Calu3 (cell line): ENCODE measurements at places on chromosomes 6 and 20. TPM values are rescaled to one million over a fixed set of nuclear protein-coding genes. Genes with fewer than 3 reads are reported as not detected.
A peak's percentile ranks its signal among the peaks of the same experiment; 100 is the strongest.

CAP2 gene
- 14.6 and 15.7 TPM in 2 replicates for total RNA-seq

HTR1E gene
- total RNA-seq = not detected in 2 replicates

WFDC10B gene
- total RNA-seq = not detected in 2 replicates

ANKRD6 gene
- total RNA-seq = 14.7 and 18.0 TPM in 2 replicates

DNA sequence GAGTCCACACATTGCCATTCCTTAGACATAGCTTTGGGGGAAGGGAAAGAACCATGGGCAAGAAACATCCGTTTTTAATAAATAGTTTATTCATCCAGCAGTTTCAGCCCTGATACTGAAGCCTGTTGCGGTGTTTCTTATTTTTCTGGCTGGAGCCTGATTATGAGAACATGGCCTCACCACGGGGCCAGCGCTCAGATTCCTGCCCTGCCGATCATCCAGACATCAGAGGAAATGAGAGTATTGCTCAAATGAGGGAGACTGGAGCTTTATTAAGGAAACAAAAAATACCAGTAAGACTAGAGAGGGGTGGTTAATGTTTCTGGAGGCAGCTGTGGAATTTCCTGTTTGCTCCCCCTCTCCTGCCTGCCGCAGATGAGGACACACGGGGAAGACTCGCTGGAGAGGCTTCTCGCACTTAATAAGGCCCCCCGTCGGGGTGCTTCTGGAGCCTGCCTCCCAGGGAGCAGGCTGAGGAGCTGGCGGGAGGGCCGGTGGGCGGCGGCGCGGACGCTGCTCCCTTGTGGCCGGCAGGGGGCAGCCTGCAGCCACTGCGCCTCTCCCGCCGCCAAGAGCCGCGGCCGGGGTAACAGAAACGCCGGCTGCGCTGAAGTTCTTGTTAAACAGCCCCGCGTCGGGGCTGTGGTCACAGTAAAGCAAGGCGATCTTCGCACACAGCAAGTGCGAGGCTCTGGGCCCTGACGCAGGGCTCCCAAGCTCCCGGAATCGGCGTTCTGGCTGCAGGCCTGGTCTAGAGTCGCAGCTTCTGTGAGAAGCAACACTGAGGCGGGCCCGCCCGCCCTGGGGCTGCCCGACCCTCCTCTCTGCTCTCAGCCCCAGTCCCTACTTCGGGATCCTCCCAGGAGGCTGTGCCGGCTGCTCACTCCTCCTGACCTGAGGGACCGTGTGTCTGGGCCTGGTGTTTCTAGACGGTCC is 17.5 kb downstream of the LEMD2 start:
- peaks cover 68% of the 10 kb centered on the region for H3K36me3 ChIP-seq
- DNase-seq = peak; percentile 69
- H3K27me3 ChIP-seq = peaks cover 24% of the 10 kb centered on the region
- peaks cover 6% of the 10 kb centered on the region for H3K4me1 ChIP-seq

- H3K4me1 ChIP-seq = peaks cover 18% of the 10 kb centered on the region
- H3K27ac ChIP-seq = no peak overlapping the region
- H3K27me3 ChIP-seq = no peaks in the 10 kb centered on the region
- DNase-seq = no peak
- H3K4me3 ChIP-seq = no peak overlapping the region
- no peaks in the 10 kb centered on the region for H3K36me3 ChIP-seq
These were observed 61.8 kb downstream of the ANKS1A start for GRCh38 chr6:34950849-34951248.

DNA sequence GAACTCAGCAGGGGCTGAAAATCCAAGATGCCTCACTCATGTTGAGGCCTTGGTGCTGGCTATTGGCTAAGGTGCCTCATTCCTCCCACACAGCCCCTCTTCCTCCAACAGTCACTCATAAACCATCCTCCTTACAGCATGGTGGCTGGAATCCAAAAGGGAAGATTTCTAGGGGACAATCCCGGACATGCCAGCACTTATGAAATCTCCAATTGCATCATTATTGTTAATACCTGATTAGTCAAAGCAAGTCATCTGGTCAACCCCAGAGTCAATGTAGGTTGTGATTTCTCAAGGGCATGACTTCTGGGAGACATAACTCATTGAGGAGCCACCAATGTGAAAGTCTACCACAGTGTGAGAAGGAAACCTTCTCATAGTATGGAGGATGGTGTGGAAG is 506.6 kb upstream of the NOX3 start:
- H3K36me3 ChIP-seq = peaks cover 5% of the 10 kb centered on the region
- H3K4me3 ChIP-seq = no peak overlapping the region
- peaks cover 11% of the 10 kb centered on the region for H3K4me1 ChIP-seq
- H3K27ac ChIP-seq = no peak overlapping the region

GRCh38 chr6:144285548-144285797 is 338 bp downstream of the UTRN start:
- peaks cover 37% of the 10 kb centered on the region for H3K36me3 ChIP-seq
- no peaks in the 10 kb centered on the region for H3K27me3 ChIP-seq
- no peak for DNase-seq
- H3K27ac ChIP-seq = peak overlapping the region; percentile 22

- H3K27me3 ChIP-seq = peaks cover 100% of the 10 kb centered on the region
- H3K4me1 ChIP-seq = no peaks in the 10 kb centered on the region
- DNase-seq = no peak
- H3K4me3 ChIP-seq = no peak overlapping the region
- H3K27ac ChIP-seq = no peak overlapping the region
These were observed 47.7 kb downstream of the ZNF831 start for GRCh38 chr20:59211208-59211765.

GRCh38 chr6:30763155-30763617 is 18.8 kb upstream of the IER3 start:
- H3K36me3 ChIP-seq = peaks cover 17% of the 10 kb centered on the region
- H3K27me3 ChIP-seq = no peaks in the 10 kb centered on the region
- H3K4me3 ChIP-seq = peak overlapping the region; percentile 27
- no peak for DNase-seq
- H3K27ac ChIP-seq = peak overlapping the region; percentile 88

GRCh38 chr6:113143206-113143605 is 713.9 kb upstream of the MARCKS start:
- H3K4me3 ChIP-seq = no peak overlapping the region
- no peaks in the 10 kb centered on the region for H3K27me3 ChIP-seq
- H3K36me3 ChIP-seq = no peaks in the 10 kb centered on the region
- H3K4me1 ChIP-seq = no peaks in the 10 kb centered on the region

GRCh38 chr6:155301867-155302266 is 12.4 kb downstream of the TFB1M start:
- H3K27me3 ChIP-seq = no peaks in the 10 kb centered on the region
- peaks cover 15% of the 10 kb centered on the region for H3K36me3 ChIP-seq
- no peak overlapping the region for H3K27ac ChIP-seq
- DNase-seq = no peak
- H3K4me1 ChIP-seq = no peaks in the 10 kb centered on the region
- no peak overlapping the region for H3K4me3 ChIP-seq

DNA sequence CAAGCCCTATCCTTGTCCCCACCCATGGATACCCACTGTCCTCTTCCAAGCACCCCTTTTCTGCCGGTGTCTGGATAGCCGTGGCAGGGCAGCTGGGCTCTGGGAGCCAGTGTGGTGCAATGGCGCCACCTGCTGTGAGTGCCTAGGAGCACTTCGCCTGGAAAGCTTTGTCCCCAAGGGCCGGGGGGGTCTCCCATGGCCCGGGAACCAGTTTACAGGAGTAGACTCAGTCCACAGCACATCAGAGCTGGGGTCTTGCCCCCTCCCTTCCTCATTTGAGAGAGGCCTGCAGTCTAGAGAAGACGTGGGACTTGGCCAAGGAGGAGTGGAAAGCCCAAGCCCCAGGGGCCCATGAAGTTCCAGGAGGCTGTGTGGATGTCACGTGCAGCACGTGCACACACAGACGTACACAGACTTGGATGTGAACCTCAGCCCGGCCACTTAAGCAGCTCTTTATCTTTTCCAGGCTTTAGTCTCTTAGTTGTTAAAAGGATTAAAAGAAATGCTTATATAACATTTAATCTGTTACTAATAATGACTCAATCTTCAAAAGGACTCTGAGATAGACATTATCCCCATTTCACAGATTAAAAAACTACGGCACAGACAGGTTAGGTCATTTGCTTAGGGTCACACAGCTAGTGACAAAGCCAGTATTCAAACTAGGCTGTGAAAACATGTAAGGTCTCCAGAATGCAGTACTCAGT is 40.9 kb upstream of the CDH22 start:
- H3K36me3 ChIP-seq = peaks cover 40% of the 10 kb centered on the region
- peaks cover 13% of the 10 kb centered on the region for H3K4me1 ChIP-seq
- no peak overlapping the region for H3K27ac ChIP-seq
- no peak overlapping the region for H3K4me3 ChIP-seq

DNA sequence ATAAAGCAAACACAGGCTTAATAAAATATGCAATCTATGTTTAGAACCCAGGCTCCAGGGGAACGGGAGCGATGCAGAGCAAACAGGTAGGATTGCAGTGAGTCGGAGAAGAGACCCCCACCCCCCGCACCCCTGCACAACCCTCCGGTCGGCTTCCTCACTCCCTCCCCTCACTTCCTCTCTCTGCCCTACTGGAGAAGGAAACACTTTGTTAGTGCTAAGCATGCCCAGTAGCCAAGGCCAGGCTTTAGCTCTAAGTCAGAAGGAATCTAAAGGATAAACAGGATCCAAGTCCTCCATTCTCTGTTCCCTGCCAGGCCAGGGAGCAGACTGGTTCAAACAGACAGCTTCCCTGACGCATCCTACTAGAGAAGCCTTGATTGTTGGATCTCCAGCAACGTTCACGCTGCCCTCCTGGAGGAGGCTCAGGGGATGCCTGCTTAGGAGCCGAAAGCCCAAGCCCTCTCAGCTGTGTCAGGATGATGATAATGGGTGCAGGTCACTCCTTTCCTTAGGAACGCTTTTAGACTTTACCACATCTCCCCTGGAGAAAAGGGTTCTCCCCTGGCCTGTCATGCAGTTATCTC is 14.7 kb downstream of the FOXQ1 start:
- no peak for DNase-seq
- no peak overlapping the region for H3K4me3 ChIP-seq
- H3K36me3 ChIP-seq = peaks cover 10% of the 10 kb centered on the region
- H3K27ac ChIP-seq = peak overlapping the region; percentile 94
- peaks cover 51% of the 10 kb centered on the region for H3K4me1 ChIP-seq
- H3K27me3 ChIP-seq = no peaks in the 10 kb centered on the region

DNA sequence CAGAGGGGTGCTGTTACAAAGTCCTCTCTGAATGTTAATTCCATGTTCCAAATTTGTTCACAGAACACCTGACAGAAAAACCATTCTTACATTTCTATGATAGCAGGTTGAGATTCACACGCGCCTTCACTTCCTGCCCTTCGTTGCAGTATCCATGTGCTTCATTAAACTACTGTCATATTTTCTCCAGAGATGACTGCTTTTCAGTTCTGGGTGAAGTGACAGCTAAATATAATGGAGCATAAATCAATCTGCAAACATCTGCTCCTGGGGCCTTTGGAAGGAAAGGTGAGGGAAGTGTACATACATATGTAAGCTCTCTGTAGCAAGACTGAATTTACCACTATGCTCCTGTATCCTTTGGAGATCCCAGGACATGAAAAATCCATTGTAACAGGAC is 750.2 kb downstream of the HDGFL1 start:
- DNase-seq = no peak
- H3K27ac ChIP-seq = no peak overlapping the region
- H3K4me1 ChIP-seq = no peaks in the 10 kb centered on the region
- no peaks in the 10 kb centered on the region for H3K27me3 ChIP-seq
- no peaks in the 10 kb centered on the region for H3K36me3 ChIP-seq
- H3K4me3 ChIP-seq = no peak overlapping the region

DNA sequence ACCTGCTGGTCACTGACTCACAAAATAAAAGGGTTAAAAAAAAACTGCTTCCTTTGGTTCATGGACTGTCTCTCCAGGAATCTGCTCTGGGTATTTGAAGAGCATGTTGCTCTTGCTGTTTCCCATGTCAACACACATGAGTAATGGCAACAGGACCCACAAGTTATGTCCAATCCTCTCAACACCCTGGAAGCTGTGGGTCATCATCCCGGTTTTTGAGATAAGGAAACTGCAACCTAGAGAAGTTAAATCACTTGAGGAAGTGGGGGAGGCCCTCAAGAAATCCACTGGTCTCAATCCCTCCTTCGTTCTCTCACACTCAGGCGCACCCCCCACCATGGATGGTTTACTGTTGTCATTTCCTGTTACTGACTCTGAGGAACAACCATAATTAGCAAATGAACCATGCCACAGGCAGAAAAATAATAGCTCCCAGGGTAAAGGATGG is 12.4 kb downstream of the MAP1LC3A start:
- no peak for DNase-seq
- H3K36me3 ChIP-seq = peaks cover 16% of the 10 kb centered on the region
- H3K4me3 ChIP-seq = no peak overlapping the region
- no peaks in the 10 kb centered on the region for H3K27me3 ChIP-seq
- no peaks in the 10 kb centered on the region for H3K4me1 ChIP-seq
- no peak overlapping the region for H3K27ac ChIP-seq

DNA sequence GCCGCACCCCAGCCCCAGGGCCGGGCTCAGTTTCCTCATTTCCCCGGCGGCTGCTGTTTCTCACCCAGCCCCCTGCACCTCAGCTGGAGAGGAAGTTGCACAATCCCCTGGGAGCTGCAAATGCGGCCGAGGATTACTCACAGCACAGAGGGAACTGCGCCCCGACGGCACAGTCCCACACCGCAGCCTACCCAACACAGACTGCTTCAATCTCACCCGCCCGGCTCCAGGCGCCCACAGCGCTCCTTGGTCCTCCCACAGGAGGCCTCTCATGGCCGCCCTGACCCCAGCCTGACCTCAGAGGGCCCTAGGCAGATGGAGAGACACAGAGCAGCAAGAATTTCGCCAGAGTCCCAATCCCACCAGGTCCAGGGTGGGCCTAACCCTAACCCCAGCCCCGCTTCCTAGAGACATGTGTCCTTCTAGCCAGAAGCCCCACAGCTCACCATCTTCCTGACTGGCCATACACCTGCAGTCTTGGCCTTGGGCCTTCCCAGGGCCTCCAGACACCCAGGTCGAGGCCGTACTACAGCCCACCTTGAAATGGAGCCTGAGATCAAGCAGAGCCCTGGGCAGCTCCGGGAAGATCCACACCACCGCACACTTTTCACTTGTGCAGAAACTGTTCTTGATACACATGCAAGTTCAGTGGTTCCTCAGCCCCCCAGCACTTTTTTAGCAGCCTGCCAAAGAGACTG is 11.7 kb downstream of the TFEB start:
- DNase-seq = peak; percentile 84
- H3K27ac ChIP-seq = no peak overlapping the region
- peak overlapping the region; percentile 23 for H3K4me3 ChIP-seq
- peaks cover 14% of the 10 kb centered on the region for H3K4me1 ChIP-seq
- H3K27me3 ChIP-seq = no peaks in the 10 kb centered on the region

- no peak for DNase-seq
- H3K27ac ChIP-seq = no peak overlapping the region
- peaks cover 13% of the 10 kb centered on the region for H3K36me3 ChIP-seq
- no peak overlapping the region for H3K4me3 ChIP-seq
- no peaks in the 10 kb centered on the region for H3K27me3 ChIP-seq
These were observed 91.4 kb downstream of the RREB1 start for GRCh38 chr6:7198833-7199800.
